ENCODE measurements at places on chromosomes 13 and 19. TPM values are rescaled to one million over a fixed set of nuclear protein-coding genes. Genes with fewer than 3 reads are reported as not detected.

LHB gene
- total RNA-seq: not detected

SBSN gene
- 0.18 TPM for total RNA-seq

LPAR6 gene
- total RNA-seq: 4.1 TPM

NRTN gene
- 0.62 TPM for total RNA-seq

CAPN12 gene
- total RNA-seq: 4.6 TPM

CEACAM19 gene
- total RNA-seq: 8.0 TPM

LIM2 gene
- total RNA-seq: not detected

AZU1 gene
- total RNA-seq: 1.00 TPM

BCAM gene
- 11.5 TPM for total RNA-seq

DNA sequence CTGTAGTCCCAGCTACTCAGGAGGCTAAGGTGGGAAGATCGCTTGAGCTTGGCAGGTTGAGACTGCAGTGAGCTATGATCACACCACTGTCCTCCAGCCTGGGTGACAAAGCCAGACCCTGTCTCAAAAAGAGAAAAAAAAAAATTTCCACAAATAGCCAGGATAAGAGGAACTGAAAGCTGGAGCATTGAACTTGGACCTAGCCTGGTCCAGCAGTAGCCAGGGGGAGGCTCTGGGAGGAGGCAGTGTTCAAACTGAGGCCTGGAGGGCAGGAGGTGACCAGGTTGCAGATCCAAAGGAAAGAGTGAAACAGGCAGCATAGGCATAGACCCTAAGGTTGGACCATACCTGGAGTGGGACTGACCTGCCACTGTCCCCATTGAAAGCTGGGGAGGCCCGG, 26.9 kb upstream of the PIK3R2 start:
- no peak for DNase-seq

DNA sequence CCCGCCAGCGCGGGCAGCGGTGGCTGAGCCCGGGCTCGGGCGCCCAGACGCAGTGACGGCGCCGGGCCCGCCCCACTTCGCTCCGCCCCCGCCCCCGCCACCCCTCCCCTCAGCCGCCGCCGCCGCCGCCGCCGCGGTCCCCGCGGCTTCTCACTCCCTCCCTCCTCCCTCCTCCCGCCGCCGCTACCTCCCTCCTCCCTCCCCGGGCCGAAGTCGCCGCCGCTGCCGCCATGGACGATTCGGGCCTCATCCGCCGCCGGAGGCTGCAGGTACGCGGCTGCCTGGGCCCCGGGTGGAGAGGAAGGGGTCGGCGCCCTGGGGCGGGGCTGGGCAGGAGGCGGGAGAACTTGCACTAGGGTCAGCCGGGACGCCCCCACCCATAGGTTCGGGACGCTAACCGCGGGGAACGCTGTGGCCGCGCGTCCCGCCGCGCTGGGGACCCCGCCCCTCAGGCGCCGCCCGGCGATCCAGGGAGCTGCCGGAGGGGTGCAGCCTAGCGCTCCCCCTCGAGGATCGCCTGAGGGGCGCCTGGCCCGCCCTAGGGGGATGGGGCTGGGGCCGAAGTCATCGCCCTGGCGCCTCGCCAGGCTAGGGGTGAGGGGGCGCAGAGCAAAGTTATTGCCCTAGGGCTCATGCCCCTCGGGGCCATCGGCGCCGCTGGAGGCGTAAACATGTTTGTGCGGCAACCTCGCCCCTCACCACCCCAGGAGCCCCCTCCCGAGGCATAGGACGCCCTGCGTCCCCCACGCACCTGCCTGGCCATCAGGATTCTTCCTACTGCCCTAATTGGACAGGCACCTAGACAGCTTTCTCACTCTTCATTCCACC, 427 bp downstream of the RTBDN start:
- no peak for DNase-seq

GRCh38 chr19:39994361-39994760, 2.5 kb upstream of the ZNF546 start:
- no peak for DNase-seq

DNA sequence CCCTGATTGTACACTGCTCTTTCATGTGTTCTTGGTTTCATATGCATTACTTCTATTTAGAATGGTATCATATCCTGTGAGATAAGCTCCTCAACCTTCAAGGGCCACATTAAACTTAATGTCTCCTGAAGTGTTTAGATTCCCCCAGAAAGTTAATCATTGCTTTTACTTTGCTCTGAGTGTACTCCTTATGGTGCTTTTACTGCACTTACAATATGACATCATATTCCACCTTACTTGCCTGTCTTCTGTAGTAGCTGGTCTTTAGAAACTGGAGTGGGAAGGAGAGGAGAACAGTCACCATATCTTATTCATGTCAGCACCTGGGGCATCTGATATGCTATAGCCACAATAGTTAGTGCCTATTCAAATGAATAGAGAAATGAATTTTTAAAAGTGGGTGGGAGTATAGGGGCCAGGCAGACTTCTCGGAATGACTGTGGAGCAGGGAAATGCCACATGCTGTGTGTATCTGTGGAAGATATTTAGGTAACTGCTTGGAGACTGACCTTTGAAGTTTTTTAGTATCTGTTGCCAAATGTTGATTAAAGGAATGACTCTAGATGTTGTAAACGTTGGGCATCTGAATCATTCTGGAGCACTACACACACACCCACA, 40.2 kb downstream of the SLAIN1 start:
- DNase-seq: no peak

- DNase-seq: no peak
Measured at GRCh38 chr13:96850538-96851145, 143.6 kb downstream of the OXGR1 start.

GRCh38 chr19:45477713-45478453, 10.1 kb downstream of the FOSB start:
- DNase-seq: no peak

DNA sequence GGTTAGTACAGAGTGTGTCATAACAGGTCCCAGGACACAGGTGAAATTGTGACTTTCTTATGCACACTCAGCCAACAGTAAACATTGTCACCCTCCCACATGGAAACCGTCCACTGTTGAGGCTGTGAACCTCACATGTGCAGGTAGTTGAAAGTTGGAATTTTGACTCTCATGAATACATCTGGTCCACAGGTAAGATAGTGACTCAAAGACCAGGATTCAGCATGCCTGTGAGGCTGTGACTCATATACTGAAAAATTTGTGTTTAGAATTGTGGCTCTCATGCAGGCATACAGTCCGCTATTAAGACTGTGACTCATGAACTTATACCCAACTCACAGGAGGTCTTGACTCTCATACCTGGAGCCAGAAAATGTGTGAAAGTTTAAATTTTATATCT, 67.8 kb downstream of the ZNF728 start:
- DNase-seq: no peak

DNA sequence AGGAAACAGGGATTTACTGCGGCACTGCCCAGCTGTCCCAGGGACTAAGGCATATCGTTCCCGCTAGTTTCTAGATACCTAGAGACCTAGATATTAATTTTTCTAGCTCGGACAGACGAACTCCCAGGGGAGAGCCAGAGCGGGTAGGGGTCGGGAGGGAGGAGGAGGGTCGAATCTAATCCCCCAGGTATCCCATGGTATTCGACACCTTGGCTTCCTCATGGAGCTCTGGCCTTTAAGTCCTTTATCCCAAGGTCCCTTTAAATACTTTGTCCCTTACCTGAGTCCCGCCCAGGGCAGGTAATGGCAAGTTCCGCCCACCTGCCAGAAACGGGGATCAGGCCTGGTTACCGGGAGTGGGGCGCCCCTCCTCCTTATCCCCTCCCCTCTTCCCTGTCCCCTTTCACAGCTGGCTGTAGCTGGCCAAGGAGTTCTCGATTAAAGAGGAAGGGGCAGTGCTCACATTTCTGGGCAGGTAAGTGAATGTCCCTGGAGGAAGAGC, at the start of gene PRRG2:
TSS of gene PRRG2 (plus strand) at position 310 of the 502 bp plus-strand sequence. CDS start 1,904 bp downstream, outside the sequence.
- DNase-seq: no peak

GRCh38 chr19:51503286-51503817, 1.8 kb upstream of the SIGLEC12 start:
- DNase-seq: no peak

DNA sequence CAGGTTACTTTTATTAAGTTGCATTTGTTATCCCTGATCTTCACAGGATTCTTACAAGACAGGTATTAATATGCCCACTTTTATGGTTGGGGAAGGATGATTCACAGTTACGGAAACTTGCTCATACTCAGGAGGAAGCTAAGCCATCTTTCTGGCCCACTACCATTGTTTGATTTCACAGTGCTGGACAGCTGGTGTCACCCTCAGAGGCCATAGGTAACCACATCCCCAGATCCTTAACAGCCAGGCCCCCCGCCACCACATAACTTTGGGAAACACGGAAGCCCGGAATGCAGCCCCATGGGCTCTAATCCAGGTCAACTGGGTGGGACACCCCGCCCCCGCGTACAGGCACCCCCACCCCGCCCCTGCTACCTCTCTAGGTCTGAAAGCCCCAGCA, 119.7 kb downstream of the IRS2 start:
- peak; percentile 8 for DNase-seq

DNA sequence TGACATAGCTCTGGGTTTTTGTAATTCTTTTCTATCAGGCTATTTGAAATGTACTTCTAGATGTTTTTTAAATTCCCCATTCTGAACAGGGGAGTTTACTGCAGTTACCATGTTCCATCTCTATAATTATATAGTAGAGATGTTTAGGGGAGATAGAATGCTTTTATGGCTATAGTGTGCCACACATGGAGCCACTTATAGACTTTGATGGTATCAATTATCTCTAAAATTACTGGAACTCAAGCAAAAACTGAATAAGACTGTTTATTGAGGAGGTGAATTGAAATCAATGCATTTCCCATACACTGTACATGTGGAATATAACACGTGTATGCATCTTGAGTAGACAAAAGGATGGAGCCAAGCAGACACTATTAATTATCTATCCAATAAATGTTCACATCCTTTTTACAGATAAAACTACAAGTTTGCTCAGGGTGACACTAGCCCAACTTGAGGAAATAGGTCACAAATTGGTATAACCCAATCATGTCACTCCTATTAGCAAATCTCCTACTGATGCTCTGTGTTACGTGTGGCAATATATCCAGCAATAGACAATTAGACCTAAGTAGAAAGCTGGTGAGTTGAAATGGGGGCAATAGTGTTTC, 1882.6 kb downstream of the PCDH9 start:
- DNase-seq: no peak

GRCh38 chr13:110834572-110834971, 80.3 kb downstream of the ANKRD10 start:
- no peak for DNase-seq

GRCh38 chr19:39752390-39752789, 14.6 kb upstream of the CLC start:
- DNase-seq: no peak

DNA sequence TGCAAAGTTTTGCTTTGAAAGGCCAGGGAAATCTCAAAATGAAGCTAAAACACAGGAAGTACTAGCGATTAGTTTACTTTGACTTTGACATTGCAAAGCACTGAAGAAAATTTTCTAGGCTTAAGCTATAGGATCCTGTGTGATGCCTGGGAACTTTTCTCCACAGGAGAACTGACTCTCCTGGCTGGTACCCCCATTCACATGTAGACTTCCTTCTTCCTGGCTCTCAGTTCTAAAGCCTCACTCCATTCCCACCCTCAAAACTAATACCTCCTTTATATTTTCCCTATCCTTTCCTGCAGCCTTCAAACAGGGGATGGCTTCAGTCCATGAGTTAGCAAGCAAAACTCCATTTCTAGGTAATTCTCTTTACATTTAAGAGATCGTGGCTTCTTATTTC, 189.5 kb downstream of the SLITRK1 start:
- no peak for DNase-seq

DNA sequence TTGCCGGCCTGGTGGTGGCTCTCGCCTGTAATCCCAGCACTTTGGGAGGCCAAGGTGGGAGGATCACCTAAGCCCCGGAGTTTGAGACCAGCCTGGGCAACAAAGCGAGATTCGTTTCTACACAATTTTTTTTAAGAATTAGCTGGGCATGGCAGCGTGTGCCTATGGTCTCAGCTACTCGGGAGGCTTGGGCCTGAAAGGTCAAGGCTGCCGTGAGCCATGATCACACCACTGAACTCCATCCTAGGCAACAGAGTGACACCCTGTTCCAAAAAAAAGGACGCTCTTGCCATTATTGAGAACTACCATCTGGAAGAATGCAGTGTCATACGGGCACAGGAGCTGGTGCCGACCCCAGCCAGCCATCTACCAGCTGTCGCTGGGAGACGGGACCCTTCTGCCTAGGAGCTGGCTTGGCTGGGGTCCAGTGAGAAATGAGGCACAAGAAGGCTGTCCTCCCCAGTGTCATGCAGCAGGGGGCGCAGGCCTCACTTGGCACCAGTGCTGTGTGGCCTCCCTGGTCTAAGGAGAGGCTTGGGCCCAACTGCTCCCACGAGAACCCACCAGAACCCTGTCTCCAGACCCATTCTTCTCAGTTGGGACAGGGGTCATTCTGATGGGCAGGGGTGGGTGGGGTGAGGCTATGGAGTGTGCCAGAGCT, 12.2 kb upstream of the RELB start:
- peak; percentile 28 for DNase-seq

DNA sequence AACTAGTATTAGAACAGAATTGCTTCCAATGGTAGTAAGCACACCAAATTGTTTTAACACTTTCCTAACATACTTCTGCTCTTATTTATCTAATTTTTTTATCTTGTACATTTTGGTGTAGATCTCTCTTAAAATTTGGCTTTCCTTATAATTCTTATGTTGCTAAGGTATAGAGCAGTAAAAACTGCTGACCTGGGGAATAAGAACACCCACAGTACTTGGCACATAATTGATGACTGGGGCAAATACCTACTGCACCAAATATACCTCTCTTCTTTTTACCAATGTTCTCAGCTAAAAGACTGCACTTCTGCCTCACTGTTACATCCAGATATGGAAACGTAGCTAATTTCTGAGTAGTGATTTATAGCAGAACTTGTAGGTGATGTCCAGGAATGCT, 642.2 kb downstream of the LIG4 start:
- DNase-seq: no peak

- DNase-seq: no peak
Measured at GRCh38 chr19:19508217-19508616, 7.1 kb downstream of the TSSK6 start.

DNA sequence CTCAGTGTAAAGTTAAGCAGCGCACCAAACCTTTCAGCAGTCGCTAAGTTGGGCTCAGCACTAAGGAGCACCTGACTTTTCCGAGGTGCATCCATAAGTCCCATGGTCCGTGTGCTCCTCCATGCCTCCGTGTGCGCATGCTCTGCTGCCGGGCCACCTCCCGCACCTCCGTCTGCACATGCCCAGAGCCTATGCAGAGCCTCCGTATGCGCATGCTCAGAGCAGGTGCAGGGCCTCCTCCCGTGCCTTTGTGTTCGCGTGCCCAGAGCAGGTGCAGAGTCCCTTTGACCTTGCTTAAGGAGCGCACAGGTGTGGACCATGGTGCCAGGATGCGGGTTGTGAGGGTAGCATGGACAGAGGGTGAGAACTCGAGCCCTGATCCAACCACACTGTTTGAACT, 46.0 kb downstream of the ATP11A start:
- no peak for DNase-seq

- no peak for DNase-seq
Measured at GRCh38 chr19:29267701-29268100, 54.8 kb upstream of the UQCRFS1 start.

DNA sequence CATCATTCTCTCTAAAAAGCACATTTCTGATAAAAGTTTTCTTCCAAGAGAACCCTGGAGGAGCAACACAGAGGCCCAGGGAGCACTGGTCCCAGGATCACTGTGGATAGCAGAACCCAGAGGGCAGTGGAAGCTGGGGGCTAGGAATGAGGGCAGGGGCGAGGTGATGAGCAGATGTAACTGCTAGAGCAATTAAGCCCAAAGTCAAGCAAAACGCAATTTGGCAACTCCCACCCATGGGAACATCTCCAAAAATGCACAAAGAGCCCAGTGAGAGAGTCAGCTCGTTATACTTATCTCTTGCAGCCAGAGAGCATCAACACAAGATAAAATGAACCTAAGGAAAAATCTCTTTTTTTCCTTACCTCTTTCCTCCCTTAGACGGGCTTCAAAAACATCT, 284.2 kb downstream of the TBC1D4 start:
- DNase-seq: no peak

Measured in astrocyte (in vitro differentiated cells and primary cell).